ENCODE measurements at places on chromosomes 3 and 15. TPM values are rescaled to one million over a fixed set of nuclear protein-coding genes. Genes with fewer than 3 reads are reported as not detected.
A peak's percentile ranks its signal among the peaks of the same experiment; 100 is the strongest.

The PSTPIP1 gene
- total RNA-seq = 0.27 TPM

The WDR93 gene
- 0.91 TPM for total RNA-seq

The CEMIP gene
- total RNA-seq = 7.1 TPM

The GP9 gene
- not detected for total RNA-seq

The GOLGA8S gene
- 0.18 TPM for total RNA-seq

The BSN gene
- 13.7 TPM for total RNA-seq

The CCDC13 gene
- 1.4 TPM for total RNA-seq

The EFCAB12 gene
- 1.3 TPM for total RNA-seq

The LRRC2 gene
- total RNA-seq = 0.64 TPM

GRCh38 chr3:21297304-21297703 is 453.7 kb downstream of the ZNF385D start:
- DNase-seq = no peak

DNA sequence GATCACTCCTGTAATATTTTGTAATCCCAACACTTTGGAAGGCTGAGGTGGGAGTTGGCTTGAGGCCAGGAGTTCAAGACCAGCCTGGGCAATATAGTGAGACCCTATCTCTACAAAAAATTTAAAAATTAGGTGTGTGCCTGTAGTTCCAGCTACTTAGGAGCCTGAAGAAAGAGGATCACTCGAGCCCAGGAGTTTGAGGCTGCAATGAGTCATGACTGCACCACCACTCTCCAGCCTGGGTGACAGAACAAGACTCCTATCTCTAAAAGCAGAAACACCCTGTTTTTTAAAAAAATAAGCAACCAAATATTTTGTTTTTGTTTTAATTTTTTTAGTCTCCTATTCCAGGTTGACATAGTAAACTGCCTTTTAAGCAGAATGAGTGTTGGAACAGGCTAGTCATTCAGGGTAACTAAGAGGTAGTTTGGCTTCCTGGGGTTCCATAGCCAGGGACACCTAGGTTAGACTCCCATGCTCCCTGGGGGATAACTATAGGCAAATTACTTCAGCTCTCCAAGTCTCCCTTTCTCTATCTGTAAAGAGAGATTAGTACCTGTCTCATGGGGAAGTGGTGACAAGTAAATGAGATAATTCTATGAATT is 114.6 kb upstream of the C15orf61 start:
- DNase-seq = no peak

GRCh38 chr15:60255390-60255789 is 142.4 kb downstream of the ANXA2 start:
- no peak for DNase-seq

DNA sequence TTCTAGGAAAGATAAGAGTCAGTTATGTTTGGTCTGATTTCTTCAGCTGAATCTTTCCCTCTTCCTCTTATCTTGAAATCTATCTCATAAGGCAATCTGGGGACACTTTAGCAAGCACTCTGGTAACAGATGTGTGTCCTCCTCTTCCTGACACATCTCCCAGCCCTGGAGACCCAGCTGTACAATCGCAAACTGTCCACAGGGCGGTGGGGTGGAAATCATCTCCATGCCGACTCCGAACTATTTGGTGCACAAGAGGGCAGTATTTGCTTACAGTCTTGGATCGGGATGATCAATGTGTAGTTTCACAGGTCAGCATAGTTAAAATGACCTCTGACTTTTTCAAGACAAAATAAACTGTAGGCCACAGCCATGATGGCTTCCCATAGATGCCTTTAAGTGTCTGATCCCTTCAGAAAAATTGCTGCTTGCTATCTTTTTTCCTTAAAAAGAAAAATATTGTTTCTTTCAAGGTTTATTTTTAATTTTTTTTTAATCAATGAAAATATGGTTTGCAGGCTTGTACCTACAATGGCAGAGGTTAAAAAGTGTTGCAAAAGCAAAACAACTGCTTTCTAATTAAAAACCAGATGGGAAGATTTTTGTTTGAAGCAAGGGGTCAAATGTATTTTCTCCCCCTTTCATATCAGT is 17.7 kb downstream of the EEFSEC start:
- DNase-seq = peak; percentile 26

DNA sequence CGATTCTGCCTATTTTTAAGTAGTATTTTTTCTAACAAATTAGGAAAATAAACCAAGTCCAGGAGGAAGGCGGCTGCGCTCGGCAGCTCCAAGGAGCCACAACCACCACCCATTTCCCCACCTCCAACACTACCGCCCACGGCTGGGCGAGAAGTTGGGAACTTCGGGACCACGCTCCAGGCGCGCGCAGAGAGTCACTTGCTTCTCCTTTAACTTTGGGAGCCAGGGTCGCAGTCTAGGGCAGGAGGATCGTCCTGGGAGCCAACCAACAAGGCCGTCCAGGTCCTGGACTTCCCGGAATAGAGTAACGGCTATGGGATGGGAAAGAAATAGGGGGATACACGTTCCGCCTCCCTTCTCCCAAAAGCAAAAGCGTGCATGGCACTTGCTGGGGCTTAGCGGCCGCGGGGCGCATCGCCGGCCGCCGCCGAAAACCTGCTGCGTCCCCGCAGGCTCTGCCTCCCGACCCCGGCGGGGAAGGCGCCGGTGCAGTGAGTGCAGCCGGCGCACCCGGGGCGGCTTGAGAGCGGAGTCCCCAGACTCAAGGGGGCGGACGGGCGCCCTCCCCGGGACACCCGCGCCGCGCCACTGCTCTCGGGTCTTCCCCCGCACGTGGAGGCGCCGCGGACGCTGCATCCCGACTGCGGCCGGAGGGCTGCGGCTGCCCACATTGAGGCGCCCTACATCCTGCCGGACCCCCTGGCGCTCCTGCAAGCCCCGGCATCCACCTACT is 699 bp downstream of the MEGF11 start:
- DNase-seq = no peak

- DNase-seq = no peak
These were observed 141.9 kb downstream of the TP63 start for GRCh38 chr3:189773056-189773455.

DNA sequence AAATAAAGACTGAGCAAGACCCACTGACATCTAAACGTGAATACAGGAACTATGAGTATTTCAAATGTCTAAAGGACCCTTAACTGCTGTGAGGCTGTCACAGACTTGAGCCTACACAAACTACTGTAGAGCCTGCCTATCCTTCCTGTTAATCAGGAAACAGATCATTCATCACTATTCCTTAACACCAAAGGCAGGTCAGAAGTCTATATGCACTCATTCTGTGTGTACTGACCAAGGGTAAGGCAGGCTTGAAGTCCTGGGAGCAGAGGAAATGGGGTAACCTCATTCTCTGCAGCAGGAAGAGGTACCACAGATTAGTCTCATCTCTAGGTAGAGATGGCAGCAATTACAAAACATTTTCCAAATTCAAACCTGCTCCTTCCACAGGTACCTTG is 30.7 kb downstream of the NPTN start:
- no peak for DNase-seq

- no peak for DNase-seq
These were observed 2.7 kb upstream of the WNT5A start for GRCh38 chr3:55489798-55490132.

GRCh38 chr15:33317896-33318295 is 7.1 kb downstream of the RYR3 start:
- DNase-seq = no peak

DNA sequence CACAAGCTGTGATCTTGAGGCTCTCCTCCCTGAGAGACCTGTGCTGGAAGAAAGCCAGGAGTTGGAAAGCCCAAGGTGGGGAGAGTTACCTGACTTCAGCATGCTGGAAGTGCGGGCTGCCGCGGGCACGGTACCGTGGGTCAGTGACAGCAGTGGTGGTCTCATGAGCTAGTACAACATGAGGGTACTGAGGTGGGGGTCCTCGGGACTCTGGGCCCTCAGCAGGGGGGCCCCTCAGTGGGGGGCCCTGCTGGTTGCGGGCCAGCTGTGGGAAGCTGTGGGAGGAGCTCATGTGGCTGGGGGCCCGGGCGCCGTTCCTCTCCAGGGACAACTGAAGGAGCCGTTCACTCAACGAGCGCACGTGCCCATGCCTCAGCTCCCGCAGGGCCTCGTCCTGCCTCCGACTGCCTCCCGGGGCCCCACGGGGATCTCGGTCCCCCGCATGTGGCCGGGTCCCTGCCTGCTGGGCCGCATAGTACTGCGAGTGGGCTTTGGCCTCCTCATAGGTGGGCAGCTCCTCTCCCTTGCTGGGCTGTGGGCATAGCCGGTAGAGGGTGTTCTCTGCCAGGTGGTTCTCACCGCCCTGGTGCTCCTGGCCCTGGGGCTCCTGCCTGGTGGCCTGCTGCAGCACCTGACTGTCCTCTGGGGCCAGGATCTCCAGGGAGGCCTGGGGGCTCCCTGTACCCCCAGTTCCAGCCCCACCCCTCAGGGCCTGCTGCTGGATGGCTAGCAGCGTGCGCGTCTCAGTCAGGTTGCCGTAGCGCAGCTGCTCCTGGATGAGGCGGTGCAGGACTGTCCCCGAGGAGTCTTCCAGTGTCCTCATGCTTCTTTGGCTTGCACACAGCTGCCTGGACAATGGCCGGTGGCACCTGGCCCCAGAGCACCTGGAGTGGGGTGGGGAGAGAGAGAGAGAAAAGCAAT is 3.4 kb downstream of the AMOTL2 start:
- no peak for DNase-seq

DNA sequence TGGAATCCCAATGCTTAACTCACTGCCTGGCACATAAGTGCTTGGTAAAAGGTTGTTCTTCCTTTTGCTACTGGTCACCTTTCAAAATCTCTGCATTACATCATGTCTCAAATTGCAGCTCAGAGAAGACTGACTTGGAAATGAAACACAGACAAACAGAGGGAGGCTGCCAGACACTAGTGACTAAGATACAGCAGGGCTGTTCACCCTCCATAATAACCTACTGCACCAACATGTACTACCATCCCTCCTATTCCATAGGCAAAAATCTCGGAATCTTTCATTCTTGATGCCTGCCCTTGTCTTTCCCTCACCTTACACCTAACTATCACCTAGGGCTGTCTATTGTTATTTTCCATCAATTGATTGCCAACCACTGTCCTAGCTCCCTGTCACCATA is 502.3 kb upstream of the ADAMTS9 start:
- no peak for DNase-seq

- DNase-seq = no peak
These were observed 53.7 kb upstream of the MAGI1 start for GRCh38 chr3:66092175-66092995.

- no peak for DNase-seq
These were observed 99.1 kb upstream of the SMAD3 start for GRCh38 chr15:66966256-66966655.

DNA sequence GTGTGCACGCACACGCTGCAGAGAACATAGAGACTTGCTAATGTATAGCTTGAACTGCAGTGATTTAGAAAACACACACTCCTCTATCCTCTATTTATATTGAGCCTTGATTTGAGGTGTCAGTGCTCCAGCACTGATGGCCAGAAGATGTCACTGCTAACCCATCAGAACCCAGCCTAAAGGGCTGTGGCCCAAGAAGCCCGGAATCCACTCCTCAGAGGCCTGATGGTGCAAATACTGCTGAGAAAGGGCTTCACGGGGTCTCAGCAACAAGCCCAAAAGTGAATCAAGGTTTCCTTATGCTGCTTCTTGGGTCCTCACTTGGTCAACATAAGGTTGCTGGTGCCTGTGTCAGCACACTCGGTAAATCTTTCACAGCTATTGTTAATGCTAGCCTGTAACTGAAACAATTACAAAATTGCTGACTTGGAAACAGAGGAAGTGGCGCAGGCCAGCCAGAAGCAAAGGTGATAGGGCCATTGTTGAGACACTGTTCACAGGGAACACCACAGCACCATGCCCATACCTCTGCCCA is 60.3 kb downstream of the HEG1 start:
- DNase-seq = peak; percentile 74

GRCh38 chr3:20400686-20401085 is 214.7 kb upstream of the SGO1 start:
- DNase-seq = no peak

DNA sequence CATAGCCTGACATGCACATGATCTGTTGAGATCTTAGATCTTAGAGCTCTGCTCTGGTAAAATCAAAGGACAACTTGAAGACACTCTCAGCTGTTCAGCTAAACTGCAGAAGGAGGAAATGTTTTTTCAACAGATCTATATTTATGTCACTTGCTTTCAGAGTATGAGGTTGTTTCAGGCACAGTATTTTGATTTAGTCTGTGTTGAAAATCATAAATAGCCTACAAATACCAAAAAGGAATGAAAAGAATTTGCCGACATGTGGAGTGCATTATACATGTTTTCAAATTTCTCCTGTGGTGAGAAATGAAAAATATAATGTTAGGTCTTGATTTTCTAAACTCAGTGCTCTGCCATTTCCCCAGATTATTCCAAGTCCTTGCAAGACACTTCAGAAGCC is 1118.4 kb downstream of the TBL1XR1 start:
- no peak for DNase-seq

DNA sequence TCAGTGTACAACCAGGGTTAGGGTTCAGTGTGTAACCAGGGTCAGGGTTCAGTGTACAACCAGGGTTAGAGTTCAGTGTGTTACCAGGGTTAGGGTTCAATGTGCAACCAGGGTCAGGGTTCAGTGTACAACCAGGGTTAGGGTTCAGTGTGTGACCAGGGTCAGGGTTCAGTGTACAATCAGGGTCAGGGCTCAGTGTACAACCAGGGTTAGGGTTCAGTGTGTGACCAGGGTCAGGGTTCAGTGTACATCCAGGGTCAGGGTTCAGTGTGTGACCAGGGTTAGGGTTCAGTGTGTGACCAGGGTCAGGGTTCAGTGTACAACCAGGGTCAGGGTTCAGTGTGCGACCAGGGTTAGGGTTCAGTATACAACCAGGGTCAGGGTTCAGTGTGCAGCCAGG is 33.3 kb downstream of the CYP11A1 start:
- DNase-seq = no peak

DNA sequence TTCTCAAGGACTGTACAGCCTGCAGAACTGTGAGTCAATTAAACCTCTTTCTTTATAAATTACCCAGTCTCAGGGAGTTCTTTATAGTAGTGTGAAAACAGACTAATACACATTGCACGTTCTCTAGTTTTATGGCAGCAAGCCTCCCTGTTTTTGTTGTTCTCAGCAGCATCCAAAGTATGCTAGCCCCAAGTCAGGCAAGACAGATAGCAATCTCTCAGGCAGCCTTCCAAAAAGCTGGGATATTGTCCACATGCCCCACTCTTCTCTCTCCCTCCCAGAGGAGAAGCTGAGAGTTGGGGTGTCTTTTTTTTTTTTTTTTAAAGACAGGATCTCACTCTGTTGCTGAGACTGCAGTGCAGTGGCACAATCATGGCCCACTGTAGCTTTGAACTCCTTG is 130.6 kb downstream of the ISL2 start:
- no peak for DNase-seq

GRCh38 chr3:46484388-46484787 is 13.4 kb upstream of the RTP3 start:
- DNase-seq = no peak
